WTC11 (cell line): ENCODE measurements at places on chromosomes 11 and 22. TPM values are rescaled to one million over a fixed set of nuclear protein-coding genes. Genes with fewer than 3 reads are reported as not detected.

- no peak overlapping the region for H3K4me3 ChIP-seq
- H3K27me3 ChIP-seq: no peaks in the 10 kb centered on the region
- H3K4me1 ChIP-seq: peaks cover 28% of the 10 kb centered on the region
These were observed 15.6 kb upstream of the RDX start for GRCh38 chr11:110311783-110312579.

DNA sequence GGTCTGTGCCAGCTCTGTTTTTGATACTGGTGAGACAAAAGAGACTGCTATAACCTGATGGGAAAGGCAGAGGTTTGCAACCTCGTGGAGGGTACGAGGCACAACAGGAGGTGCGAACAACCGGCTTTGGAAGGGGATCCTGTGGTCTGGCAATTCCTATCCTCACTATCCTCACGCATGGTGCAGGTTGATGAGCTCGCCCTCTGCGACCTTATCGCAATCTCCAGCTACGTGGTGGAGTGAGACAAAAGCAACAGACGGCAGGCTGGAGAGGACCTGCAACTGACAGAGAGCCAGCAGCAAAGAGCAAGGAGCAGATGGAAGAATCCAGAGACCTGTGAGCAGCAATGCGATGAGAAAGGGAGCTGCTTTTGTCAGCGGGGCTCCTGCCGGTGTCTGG is 47.3 kb upstream of the TSKU start:
- H3K36me3 ChIP-seq: no peaks in the 10 kb centered on the region
- no peak overlapping the region for H3K4me3 ChIP-seq
- H3K27me3 ChIP-seq: peaks cover 2% of the 10 kb centered on the region; the same call in 1 of the 2 replicates
- no peak for DNase-seq
- peaks cover 33% of the 10 kb centered on the region for H3K4me1 ChIP-seq
- no peak overlapping the region for H3K27ac ChIP-seq

RFPL2 gene
- 0.39 to 0.48 TPM (median 0.41 TPM) in 3 replicates for total RNA-seq

MS4A2 gene
- total RNA-seq: not detected in 3 replicates

UBQLN3 gene
- total RNA-seq: not detected in 3 replicates

HMGXB4 gene
- total RNA-seq: 34.6 to 42.1 TPM (median 36.8 TPM) in 3 replicates

GRCh38 chr11:62394825-62395538 is 23.9 kb upstream of the SCGB1A1 start:
- H3K4me1 ChIP-seq: peaks cover 22% of the 10 kb centered on the region
- H3K36me3 ChIP-seq: no peaks in the 10 kb centered on the region
- H3K4me3 ChIP-seq: peak overlapping the region; percentile 59
- H3K27me3 ChIP-seq: no peaks in the 10 kb centered on the region
- H3K27ac ChIP-seq: no peak overlapping the region; the same call in 1 of the 2 replicates
- peak; percentile 78 for DNase-seq

DNA sequence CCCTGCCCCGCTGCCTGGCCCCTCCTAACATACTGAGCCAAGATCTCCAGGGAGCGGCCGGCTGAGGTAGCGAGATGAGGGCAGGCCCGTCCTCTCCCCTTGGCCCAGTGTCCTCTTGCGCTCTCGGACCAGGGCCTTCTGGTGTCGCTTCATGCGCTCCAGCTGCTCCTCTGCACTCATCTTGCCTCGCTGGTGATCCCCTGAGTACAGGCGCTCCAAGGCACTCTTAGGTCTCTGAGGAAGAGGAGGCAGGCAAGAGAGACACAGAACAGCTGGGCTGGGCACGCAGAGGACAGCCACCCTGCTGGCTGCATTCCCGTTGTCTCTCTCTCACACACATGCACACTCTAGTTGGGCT is 50.6 kb downstream of the C11orf58 start:
- no peak overlapping the region for H3K27ac ChIP-seq
- no peaks in the 10 kb centered on the region for H3K36me3 ChIP-seq
- H3K4me3 ChIP-seq: no peak overlapping the region
- no peaks in the 10 kb centered on the region for H3K27me3 ChIP-seq

DNA sequence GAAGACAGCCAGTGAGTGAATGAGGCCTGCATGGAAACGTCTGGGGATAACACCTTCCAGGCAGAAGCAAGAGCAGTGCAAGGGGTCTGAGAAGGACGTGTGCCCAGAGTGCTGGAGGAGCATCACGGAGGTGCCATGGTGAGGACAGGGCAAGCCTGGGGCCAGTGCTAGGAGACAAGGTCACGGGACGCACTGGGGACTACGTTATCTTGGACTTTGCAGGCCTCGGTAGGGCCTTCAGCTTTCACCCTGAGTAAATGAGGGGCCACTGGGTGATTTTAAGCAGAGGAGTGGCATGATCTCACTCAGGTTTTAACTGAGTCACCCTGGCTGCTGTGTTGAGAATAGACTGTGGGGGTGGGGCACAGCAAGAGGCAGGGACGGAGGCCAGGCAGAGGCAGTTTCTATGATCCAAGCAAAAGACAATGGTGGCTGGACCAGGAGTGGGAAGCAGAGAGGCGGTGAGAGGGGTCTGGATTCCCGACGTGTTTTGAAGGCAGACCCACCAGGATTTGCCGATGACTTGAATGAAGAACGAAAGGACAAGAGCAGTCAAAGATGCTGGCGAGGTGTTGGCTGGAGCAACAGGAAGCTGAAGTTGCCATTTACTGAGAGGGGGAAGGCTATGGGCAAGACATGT is 102.7 kb upstream of the PARVA start:
- H3K4me1 ChIP-seq: no peaks in the 10 kb centered on the region
- no peak for DNase-seq
- H3K4me3 ChIP-seq: no peak overlapping the region
- H3K27ac ChIP-seq: no peak overlapping the region
- H3K27me3 ChIP-seq: no peaks in the 10 kb centered on the region

DNAJB7 gene
- not detected in 3 replicates for total RNA-seq

- H3K4me1 ChIP-seq: no peaks in the 10 kb centered on the region
- H3K4me3 ChIP-seq: no peak overlapping the region
- no peak overlapping the region for H3K27ac ChIP-seq
- peaks cover 3% of the 10 kb centered on the region; the same call in 1 of the 2 replicates for H3K36me3 ChIP-seq
- no peak for DNase-seq
- H3K27me3 ChIP-seq: peaks cover 31% of the 10 kb centered on the region
These were observed 9.4 kb upstream of the RNF185 start for GRCh38 chr22:31150615-31151014.
